Muscle of back (tissue), 13 donors: ENCODE measurements at places on chromosomes 4 and X. TPM values are rescaled to one million over a fixed set of nuclear protein-coding genes. Genes with fewer than 3 reads are reported as not detected.

DNA sequence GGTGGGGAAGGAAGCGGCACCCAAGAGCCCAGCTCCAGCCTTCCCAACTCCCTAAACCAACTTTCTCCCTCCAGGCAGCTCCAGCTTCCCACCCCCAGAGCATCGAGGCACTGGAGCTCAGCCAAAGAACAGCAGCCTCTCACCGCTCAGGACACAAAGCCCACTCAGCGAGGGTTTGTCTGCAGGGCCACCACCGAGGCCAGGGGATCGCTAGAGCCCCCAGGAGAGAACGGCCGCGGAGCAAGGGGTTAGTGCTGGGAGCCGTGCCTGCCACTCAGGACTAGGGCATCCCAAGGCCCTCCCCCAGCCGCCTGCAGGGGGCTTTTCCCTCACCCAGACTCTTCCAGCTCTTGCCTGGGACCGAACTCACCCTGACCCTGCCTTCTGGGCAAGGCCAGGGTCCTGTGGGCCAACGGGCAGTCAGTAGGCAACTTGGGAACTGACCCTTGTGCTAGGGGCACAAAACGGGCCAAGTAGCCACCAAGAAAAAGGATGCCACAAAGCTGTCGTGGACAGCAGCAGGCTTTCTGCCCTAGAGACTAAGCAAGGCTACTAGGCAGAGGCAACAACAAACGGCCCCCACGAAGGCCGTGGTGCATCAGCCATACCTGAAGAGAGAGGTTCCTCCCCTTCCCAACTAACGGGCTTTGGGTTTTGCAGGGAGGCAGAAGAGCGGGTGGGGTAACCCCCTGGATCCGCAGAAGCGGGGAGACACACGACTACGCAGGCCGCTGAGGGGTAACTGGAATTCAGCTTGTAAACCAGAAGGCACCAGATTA, 2.3 kb downstream of the HCFC1 start:
- DNase-seq = no peak

CFAP47 gene
- polyA plus RNA-seq = not detected

FRMPD4 gene
- 0.79 TPM for polyA plus RNA-seq

GRCh38 chr4:106299977-106300376, 16.0 kb downstream of the TBCK start:
- DNase-seq = no peak

SCLT1 gene
- 10.6 TPM for polyA plus RNA-seq

- no peak for DNase-seq
Observed at GRCh38 chr4:59223292-59223941, 1976.7 kb upstream of the ADGRL3 start.

- no peak for DNase-seq
Observed at GRCh38 chrX:68647156-68647957, at the start of gene STARD8. Gene STARD8, plus strand, starts transcription at chrX:68647666. Its CDS starts 217 bp downstream, at chrX:68647883.

RAP2C gene
- 71.7 TPM for polyA plus RNA-seq

CT45A2 gene
- not detected for polyA plus RNA-seq

GRCh38 chrX:143437439-143437838, 79.8 kb downstream of the SPANXN3 start:
- DNase-seq = peak; percentile 2

GRCh38 chrX:153477364-153477857, 7.0 kb upstream of the HAUS7 start:
- no peak for DNase-seq

- no peak for DNase-seq
Observed at GRCh38 chr4:4625488-4625887, 83.6 kb upstream of the STX18 start.

DNA sequence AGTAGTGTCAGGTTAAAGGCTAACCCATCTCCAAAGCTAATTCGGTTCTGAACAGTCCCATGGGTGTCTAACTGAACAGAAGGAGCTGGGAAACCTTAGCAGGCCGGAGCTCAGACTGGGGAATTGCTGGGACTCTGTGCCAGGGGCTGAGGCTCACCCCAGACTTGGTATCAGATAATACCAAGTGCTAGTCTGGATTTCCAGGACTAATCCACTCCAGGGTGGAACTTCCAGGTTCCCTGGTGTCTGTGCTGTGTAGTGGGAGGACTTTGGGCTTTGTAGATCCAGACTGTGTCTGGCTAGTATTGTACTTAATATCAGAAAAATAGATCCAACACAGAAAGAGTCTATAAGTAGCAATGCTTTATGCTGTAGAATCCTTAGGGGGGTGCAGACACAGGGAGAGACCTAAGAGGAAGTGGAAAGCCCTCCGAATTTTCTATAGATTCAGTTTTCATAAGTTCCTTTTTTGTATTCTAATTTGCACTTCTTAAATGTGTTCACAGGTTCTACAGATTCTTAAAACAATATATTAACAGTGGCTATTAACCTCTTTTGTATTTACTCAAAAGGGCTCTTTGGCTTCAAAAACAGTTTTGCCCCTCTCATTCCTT, 4.1 kb downstream of the ZNF827 start:
- DNase-seq = no peak

HSFX2 gene
- polyA plus RNA-seq = 1.4 TPM

DNAAF6 gene
- polyA plus RNA-seq = not detected

DNA sequence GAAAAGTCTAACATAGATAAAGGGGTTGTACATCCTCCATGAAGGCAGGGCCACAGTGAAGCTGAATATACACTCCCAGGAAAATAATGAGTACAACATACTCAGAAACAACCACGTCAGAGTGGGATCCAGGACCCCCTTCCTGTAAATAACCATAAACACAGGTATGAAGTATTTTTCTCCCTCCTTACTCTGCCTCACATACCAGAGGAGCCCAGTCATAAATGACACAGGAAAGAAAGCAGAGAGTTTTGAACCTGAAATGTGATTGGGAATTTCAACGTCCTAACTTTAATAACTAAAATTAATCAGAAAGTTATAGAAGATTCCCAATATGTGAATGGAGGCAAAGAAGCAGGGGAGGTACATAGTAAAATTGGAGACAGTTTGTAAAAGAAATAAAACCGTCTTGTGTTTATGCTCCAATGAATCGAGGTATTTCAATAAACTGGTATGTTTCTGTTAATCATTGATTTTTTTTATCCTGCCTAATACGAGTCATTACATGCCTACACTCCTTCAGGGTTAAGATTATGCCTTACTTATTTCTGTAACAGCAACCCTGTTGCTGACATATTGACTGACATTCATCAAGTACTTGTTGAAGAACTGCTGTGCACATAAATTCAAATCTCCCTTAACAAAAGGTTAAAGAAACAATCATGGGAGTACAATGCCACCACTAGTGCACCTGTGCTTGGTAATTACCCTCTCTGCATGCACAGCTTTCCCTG, 431.3 kb downstream of the KCNIP4 start:
- DNase-seq = no peak

- no peak for DNase-seq
Observed at GRCh38 chrX:151873096-151873495, 39.6 kb upstream of the MAGEA4 start.

- DNase-seq = no peak
Observed at GRCh38 chr4:152981278-152981677, 45.2 kb downstream of the FHDC1 start.

VAMP7 gene
- polyA plus RNA-seq = 23.7 TPM

DNA sequence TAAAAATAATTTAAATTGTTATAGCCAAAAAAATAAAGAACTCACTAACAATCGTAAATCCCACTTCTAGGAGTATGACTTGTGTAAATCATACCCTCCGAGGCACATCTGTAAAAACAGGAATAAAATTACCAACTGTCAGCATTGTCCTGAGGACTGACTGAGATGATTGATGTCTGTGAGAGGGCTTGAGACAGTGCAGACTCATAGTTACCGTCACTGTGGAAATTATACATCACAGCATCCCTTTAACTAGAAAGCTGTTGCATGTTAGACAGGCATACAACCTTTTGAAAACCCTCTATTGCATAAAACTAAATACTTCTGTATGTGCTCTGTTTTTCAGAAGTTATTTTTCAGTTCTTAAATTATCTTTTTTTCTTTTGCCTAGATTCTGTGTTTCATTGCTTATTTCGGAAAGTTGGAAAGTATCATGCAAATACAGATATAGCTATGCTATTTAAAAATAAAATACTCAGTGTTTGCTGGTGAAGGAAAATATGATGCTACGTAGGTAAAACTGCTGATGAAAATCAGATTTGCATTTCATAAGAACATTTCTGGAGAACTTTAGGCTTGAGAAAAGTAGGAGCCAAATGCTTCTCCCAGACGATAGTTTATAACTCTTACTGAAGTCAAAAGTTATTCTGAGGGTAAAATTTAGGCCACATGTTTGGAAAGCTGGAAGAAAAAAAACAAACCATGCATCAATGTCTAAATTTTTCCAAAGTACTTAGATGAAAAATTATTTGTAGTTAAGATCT, 13.6 kb upstream of the RBPJ start:
- peak; percentile 65 for DNase-seq

ESX1 gene
- not detected for polyA plus RNA-seq

EDA2R gene
- 6.3 TPM for polyA plus RNA-seq

CT45A5 gene
- 0.28 TPM for polyA plus RNA-seq

DNA sequence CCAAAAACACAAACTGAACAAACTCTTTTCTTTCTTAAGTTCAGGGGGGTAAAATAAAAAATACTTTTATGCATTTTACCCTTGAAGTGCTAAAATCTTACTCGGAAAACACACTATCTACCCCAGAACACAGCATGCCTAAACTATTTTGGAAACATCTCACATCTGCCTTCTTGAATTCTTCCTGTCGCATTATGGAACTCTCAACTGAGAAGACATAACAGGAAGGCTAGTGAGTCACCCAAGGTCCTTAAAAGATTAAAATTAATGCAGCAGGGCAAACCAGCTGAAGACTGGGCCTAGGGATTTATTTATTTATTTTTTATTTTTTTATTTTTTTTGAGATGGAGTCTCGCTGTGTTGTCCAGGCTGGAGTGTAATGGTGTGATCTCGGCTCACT, 208.2 kb downstream of the APBB2 start:
- DNase-seq = no peak

DNA sequence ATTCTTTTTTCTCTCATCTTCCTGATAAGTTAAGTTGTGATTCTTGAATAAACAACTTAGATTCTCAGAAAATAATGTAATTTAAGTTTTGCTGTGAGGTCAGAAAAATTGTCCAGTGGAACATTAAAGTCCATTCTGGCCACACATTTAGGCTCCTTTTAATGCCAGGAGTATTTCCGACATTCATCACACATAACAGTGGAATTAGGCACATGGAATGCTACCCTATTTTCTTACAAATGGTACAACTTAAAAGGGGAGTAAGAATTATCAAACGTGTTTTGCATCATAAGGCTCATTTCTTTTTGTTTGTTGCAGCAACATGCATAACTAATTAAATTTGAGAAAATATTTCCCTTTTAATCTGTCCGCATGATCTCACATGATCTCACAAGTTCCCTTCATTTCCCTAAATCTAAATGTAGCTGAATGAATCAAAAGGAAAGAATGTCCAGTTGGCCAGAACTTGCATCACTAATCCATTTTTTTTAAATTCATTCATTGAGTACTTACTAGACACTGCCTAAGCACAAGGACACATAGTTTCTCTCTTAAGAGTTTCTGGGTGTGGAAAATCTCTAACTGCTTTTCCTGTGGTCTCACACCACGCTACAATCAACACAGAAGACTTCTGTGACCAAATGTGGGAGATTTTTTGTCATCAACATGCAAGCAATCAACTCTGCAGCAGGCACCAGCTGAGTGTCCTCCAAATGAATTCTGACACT, 22.0 kb downstream of the SPARCL1 start:
- peak; percentile 55 for DNase-seq

GRCh38 chrX:14351611-14352303, 177.6 kb upstream of the GLRA2 start:
- no peak for DNase-seq

DNA sequence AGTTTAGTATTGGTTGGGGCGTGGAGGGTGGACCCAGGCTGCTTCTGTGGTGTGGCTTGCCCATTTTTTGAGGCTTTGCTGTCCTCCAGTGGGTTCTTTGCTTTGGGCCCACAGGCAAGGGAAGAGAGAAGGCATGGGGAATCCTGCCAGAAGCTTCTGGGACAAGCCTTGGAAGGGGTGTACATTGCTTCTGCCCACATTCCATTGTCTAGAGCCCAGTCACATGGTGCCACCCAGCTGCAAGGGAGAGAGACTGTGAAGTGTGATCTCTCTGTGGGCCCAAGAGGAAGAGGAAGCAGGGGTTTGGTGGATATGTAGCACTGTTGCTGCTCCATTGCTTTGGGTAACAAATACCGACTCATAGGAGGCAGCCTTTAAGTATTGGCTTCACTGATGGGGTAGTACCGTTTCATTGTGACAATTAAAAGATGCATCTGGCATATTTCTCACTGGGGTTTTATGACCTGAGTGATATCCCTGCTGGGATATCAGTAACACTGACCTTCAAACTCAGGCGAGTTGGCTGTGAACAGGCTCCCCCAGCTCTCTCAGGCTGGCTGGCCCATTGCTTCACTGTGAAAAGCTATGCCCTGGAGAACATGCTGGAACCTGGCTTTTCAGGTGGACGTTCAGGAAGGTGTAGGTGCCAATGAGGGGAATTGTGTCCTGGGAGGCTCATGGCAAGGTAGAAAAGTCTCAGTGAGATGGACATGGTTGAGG, 85.9 kb downstream of the CLDN34 start:
- no peak for DNase-seq

C4orf54 gene
- 77.0 TPM for polyA plus RNA-seq

GRCh38 chr4:21827575-21827974, 121.0 kb downstream of the KCNIP4 start:
- peak; percentile 11 for DNase-seq

DNA sequence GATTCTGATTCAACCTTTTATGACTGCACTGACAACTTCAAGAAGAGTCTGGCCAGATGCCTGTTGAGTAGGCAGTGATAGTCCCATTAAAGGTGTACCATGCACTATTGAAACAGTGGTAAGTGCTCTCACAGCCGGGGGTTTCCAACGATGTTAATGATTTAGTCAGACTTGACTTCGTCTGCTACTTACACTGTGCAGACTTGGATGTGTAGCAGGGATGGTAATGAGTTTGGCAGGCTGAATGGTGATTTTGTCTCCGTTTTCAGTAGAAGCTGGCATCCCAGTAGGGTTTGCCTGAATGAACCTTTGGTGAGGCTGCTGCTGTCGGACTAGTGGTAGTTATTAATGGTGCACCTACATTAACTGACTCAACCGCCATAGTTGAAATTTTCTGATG, 52.0 kb upstream of the TMSB15B start:
- no peak for DNase-seq

- DNase-seq = no peak
Observed at GRCh38 chrX:9604111-9604907, 139.5 kb downstream of the TBL1X start.

DNA sequence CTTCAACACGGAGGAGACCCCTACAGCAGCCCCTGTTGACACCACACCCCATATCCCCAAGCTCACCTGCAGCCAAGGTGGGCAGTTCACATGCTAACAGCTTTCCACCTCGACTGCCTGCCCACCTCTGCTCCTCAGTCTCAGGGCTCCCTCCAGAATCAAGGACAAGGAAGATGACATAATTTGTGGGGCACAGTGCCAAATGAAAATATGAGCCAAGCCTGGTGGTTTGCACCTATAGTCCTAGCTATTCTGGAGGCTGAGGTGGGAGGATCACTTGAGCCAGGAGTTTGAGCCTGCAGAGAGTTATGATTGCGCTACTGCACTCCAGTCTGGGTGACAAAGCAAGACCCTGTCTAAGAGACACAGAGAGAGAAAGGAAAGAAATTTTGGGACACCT, 516.3 kb downstream of the BCOR start:
- DNase-seq = no peak
